ENCODE measurements at places on chromosomes 3 and 15. TPM values are rescaled to one million over a fixed set of nuclear protein-coding genes. Genes with fewer than 3 reads are reported as not detected.

DNA sequence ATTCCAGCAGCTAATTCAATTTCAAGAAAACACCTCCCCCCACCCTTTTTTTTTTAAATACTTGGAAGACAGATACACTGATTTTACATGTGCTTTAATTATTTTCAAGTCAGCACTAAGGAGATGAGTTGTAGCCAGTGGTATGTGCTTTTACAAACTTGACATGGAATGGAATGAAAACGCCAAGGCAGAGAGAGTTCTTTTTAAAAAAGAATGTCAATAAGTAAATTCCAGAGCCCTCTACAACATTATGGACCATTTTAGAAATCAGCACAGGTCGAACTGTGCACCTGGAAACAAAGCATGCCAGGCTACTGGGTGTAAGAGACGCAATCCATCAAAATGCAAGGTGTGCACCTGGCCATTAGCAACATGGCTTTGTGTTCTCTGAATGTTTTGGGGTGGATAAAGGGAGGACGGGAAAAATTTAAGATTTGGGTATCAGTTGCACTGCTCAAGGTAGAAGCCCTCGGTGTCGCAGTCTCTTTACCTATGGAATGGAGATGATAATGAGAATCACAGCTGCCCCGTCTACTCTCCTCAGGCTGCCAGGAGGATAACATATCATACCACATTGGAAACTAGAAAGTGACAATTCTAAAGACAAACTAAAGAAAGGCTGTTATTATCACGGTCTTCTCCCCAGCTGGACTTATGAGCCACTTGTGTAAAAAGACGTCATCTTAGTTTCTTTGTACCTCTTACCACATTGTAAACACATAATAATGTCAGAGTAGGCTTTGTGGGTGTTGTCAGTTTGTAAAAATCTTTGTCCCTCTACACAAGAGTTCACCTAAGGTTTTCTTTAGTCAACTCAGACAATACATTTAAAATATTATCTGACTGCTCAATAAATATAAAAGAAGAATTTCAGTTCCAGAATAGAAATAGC, 107.4 kb upstream of the PRICKLE2 start:
- DNase-seq, result peak; percentile 67

GRCh38 chr3:160225176-160226025, at the start of gene C3orf80:
TSS of gene C3orf80 (plus strand) at chr3:160225422. CDS start at chr3:160225636, 214 bp downstream.
- no peak for DNase-seq

DNA sequence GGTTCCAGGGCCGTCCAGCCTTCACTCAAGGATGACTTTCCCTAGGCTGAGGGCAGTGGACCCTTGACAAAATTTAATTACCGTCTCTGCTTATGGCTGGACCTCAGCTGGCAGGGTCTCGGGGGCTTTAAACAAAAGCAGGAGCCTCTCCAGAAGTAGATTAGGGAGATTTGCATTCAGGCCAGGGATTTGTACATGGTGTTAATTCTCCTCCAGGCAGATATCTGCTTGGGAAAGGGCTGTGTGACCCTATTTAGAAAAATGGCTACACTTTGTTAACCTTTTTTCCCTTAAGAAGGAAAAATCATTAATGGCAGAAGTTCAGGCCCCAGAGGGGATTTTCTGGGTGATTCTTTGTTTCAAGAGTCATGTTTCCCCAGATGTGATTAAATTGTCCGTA, 329.1 kb upstream of the C2CD4B start:
- no peak for DNase-seq

DNA sequence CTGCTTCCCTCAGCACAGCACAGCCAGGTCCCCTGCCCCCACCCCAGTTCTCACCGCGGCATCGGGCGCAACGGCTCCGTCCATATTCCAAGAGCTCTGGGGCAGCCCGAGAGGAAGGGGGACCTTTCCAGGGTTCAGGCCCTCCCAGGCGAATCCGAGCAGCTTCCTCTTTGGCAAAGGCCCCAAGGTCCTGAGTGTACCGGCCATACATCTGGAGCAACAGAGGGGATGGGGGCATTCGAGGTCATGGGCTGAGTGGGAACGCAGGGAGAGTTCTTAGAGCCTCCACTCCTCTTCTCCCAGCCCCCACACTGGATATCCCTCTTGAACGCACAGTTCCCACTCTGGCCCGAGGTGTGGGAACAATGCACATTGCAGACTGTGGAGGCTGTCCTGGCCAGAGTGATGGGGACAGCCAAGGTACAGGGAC, 2.5 kb downstream of the CLCN2 start:
- no peak for DNase-seq

DNA sequence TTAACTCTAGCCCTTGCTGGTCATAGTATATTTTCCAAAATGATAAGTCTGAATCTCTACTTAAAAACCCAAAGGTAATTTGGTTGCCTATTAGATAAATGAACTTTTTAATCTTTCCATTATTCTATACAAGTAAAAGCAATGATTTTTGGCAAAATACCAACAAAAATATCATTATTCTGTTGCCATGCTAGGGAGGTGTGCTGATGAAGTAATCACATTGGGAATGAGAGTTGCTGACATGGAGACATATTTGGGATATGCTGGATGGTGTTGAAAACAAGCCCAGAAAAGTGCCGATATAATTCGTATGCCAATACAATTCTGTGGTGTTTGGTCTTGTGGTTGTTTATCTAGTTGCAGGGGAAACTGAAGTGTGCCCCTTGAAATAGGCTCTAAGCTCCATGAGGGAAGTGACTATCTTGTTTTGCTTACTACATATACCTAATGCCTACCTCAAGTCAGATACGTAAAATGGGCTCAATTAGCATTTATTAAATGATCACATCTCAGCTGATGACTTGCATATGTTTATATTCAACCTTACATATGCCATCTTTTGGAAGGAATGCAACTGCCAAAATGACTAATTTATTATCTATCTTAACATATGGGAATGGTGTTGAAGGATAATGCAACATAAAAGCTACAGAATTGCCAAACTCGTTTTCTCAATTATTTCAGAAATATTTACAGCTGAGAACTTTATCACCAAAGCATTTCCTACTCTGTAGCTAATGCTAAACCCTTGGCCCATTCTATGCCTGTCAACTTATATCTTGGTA, 5.8 kb downstream of the TOPBP1 start:
- DNase-seq, result no peak

DNA sequence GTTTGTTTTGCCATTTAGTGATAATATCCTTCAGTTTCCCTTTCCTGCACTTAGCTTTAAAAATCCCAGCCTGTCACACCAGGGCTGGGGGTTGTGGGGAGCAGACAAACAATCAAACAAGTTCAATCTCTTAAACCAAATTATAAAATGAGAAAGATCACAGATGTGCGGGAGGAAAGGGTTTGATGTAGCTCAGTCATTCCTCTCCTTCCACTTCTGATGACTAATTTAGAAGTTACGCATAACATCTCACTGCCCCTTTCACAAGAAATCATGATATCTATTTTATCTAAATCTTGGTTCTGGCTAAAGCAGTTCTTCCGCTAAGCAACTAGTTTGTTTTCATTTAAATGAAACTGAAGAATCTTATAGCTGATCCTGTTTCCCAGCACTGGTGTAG, 34.1 kb upstream of the ATG7 start:
- DNase-seq, result peak; percentile 80

- DNase-seq, result no peak
Observed at GRCh38 chr3:113193719-113194118, 17.6 kb upstream of the BOC start.

- no peak for DNase-seq
Observed at GRCh38 chr3:57948781-57949242, 59.4 kb upstream of the FLNB start.

DNA sequence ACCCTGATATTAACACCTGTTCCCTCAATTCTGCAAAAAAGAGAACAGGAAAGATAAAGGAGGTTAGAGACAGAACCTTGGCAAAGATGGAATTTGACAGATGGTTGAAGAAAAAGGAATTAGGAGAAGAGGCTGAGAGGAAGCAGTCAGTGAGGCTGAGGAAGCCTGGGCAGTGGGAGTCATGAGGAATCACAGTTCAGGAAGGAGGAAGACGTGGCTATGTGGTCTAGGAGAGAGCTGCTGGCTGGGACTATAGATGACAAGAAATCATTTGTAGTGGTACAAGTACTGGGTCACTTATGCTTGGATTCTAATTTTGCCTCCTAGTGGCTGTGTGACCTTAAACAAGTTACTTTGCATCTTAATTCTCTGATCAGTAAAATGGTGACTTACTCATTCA, 49.0 kb downstream of the LARS2 start:
- DNase-seq, result no peak

TRPM7 gene
- total RNA-seq, result 49.3 TPM

Measured in renal cortical epithelial cell (primary cell).